ENCODE measurements at places on chromosomes 11 and 22. TPM values are rescaled to one million over a fixed set of nuclear protein-coding genes. Genes with fewer than 3 reads are reported as not detected.

DNA sequence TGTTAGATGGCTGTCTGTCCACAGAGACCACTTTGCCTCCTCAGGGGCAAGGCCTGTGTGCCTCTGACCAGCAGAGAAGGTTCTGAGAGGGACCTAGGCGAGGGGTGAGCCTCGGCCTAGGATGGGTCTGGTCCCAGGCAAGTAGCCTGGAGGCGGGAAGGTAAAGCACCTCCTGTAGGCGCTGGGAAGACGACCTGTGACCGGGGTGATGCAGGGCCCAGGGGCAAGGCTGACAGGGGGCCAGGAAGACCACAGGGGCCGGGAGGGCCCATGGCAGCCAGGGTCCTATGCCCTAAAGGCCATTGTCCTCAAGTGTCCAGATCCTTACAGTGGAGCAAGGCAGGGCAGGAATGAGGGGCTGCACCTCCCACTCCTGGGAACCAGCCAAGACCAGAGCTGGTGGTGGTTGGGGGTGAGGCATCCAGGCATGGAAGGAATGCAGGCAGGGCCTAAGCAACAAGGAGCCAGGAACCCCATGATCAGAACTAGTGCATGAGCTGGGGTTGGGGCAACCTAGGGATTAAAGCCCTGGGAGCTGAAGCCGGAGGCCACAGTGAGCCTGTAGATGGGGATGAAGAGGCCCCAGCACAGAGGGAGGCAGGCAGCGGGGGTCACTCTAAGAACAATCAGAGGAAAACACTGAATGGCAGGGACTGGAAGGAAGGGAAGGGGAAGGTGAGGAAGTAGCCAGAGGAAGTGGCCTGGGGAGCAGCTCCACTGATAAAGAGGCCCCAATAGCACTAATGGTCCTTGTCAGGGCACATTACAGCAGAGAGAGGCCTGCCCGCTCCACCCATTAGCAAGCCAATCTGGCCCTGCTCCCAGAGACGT is 32.9 kb upstream of the KLHL35 start:
- H3K4me3 ChIP-seq: no peak overlapping the region
- no peaks in the 10 kb centered on the region for H3K27me3 ChIP-seq
- peaks cover 22% of the 10 kb centered on the region for H3K4me1 ChIP-seq
- DNase-seq: peak; percentile 71
- no peaks in the 10 kb centered on the region for H3K36me3 ChIP-seq

DNA sequence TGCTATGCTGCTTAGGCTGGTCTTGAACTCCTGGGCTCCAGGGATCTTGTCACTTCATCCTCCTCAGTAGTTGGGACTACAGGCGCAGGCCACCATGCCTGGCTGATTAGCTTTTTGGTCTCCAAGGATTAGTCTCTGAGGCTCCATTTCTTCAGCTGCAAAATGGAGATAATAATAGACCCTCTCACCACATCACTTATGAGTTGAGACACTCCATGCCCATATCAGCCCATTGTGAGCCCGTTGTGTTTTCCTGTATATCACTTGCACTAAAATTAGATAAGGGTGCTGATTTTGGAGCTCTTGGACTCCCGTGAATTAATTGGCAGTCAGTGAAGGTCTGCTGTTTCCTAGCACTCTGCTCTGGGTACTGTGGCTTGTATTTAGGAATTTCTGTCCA is 36.0 kb downstream of the DEPDC5 start:
- H3K36me3 ChIP-seq: peaks cover 27% of the 10 kb centered on the region
- no peaks in the 10 kb centered on the region for H3K4me1 ChIP-seq
- H3K27me3 ChIP-seq: no peaks in the 10 kb centered on the region
- DNase-seq: no peak
- H3K4me3 ChIP-seq: no peak overlapping the region
- H3K27ac ChIP-seq: no peak overlapping the region

DNA sequence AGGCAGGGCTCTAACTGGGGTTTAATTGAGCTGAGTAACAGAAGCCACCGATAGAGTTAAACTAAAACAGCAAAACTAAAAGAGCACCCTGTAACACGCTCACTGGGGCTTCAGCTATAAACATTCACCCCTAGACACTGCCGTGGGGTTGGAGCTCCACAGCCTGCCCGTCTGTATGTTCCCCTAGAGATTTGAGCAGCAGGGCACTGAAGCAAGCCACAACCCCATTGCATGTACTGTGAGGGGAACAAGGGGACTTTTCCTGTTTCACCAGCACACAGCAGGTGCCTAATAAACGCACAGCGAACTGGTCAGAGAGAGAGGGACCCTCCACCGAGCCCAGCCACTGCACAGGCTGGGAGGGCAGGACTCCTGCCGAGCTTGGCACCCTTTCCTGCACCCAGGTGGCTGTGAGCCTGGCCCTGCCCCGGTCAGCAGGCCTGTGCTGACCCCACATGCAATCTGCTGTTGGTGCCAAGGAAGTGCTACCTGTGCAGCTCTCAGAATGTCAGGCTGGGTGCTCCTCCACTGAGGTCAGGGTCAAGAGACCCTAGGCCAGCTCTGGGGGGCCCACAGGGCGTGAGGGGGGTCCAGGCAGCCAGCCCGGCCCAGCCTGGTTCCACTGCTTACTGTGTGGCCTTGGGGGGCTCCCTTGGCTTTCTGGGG is 31.9 kb downstream of the RTN4R start:
- no peaks in the 10 kb centered on the region for H3K36me3 ChIP-seq
- H3K27me3 ChIP-seq: no peaks in the 10 kb centered on the region
- H3K4me1 ChIP-seq: peaks cover 3% of the 10 kb centered on the region
- no peak for DNase-seq

DNA sequence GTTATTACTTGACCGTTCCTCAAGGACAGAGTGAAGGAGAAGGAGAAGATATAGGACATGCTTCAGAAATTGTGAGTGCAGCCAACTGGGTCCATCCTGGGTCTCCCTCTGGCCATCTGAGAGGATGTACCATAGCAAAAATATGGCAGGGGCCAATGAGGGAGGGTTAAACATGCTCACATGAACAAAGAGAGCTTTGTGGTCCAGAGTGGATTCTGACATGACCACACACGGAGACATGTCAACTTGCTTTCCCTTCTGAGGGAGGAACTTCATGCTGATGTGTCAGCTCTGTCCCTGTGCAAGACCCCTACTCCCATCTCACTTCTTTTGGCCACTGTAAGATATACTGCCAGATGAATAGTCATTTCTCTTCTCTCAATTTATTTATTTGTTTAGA is 3.0 kb upstream of the UBASH3B start:
- H3K4me3 ChIP-seq: no peak overlapping the region
- no peaks in the 10 kb centered on the region for H3K36me3 ChIP-seq

- no peaks in the 10 kb centered on the region for H3K36me3 ChIP-seq
- no peak overlapping the region for H3K4me3 ChIP-seq
- DNase-seq: no peak
- H3K27ac ChIP-seq: no peak overlapping the region
- H3K4me1 ChIP-seq: peaks cover 10% of the 10 kb centered on the region
Measured at GRCh38 chr11:69828971-69829344, 9.7 kb upstream of the FGF3 start.

DNA sequence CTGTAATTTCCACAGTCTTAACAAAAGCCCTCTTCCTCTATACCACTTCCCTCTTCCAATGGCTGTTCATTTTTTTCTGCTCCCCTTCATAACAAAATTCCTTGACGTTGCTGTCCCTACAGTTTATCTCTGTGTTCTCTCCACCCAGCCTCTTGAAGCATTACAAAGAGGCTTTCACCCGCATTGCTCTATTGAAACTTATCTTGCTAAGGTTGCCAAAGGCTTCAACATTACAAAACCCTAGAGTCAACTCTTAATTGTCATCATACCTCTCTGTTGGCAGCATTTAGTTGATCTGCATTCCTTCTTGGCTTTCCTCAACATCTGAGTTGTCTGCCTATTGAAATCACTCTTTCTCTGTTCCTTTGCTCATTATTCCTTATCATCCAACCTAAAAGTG is 1055.7 kb downstream of the JRKL start:
- peaks cover 6% of the 10 kb centered on the region for H3K4me1 ChIP-seq
- H3K36me3 ChIP-seq: no peaks in the 10 kb centered on the region
- H3K27me3 ChIP-seq: no peaks in the 10 kb centered on the region
- H3K27ac ChIP-seq: no peak overlapping the region

GRCh38 chr11:104522650-104523049 is 358.7 kb upstream of the PDGFD start:
- H3K27me3 ChIP-seq: no peaks in the 10 kb centered on the region
- H3K36me3 ChIP-seq: no peaks in the 10 kb centered on the region
- H3K27ac ChIP-seq: no peak overlapping the region
- no peaks in the 10 kb centered on the region for H3K4me1 ChIP-seq
- H3K4me3 ChIP-seq: no peak overlapping the region

DNA sequence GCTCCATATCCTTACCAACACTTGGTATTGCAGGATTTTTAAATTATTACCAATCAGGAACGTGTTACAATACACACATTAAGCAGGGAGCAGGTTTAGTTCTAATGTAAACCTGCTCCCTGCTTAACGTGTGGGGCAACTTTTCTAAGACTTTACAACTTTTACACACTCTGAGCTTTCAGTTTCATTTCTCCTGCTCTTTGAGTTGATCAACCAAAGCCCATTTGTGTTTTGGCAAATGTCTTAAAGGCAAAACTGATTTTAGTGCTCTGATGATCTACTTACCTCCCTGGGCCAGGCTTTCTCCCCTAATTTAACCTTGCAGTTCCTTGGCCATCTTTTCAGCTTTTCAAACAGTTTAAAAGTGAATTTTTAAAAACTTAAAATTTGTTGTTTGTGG is 70.9 kb downstream of the ZBTB44 start:
- no peak overlapping the region for H3K4me3 ChIP-seq
- no peak for DNase-seq
- H3K27ac ChIP-seq: no peak overlapping the region
- peaks cover 8% of the 10 kb centered on the region for H3K36me3 ChIP-seq

DNA sequence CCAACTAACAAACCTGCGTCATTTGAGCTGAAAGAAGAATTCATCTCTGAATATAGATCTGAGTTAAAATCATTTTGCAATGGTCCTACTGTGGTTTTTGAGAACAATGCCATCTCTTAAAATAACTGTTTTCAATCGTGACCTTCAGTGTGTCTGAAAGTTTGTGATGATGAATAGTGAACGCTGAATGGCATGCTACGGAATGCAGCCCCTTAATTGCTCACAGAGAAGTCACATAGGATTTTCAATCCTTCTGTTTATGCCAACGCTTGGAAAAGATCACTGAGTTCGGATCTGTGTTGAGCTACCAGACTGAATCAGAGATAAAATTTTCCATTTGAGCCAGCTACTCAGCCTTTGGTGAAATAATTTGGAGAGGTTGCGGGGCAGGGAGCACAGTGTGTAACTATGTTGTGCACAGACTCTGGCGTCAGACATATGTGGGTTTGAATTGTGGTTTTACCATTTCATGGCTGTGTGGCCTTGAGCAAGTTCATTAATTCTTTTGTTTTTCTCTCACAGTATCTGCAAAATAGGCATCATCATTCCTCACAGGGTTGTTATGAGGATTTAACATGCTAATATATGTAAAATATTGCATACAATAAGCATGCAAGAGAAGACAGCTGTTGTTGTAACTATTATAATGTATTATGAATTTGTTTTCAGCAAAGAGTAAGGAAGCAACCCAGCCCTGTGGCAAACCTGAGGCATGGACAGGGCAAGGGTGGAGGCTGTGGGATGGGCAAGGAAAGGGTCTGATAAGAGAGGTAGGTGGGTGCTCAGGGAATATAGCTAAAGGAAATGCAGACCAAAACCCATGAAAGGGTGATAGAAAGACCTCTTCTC is 679.9 kb downstream of the KCNA4 start:
- no peak overlapping the region for H3K27ac ChIP-seq
- no peaks in the 10 kb centered on the region for H3K4me1 ChIP-seq
- no peaks in the 10 kb centered on the region for H3K36me3 ChIP-seq
- peaks cover 10% of the 10 kb centered on the region for H3K27me3 ChIP-seq
- H3K4me3 ChIP-seq: no peak overlapping the region

GRCh38 chr11:69240332-69241074 is 53.5 kb upstream of the MYEOV start:
- no peak overlapping the region for H3K27ac ChIP-seq
- DNase-seq: peak; percentile 77
- no peaks in the 10 kb centered on the region for H3K36me3 ChIP-seq
- H3K4me1 ChIP-seq: no peaks in the 10 kb centered on the region
- H3K4me3 ChIP-seq: no peak overlapping the region
- H3K27me3 ChIP-seq: no peaks in the 10 kb centered on the region

DNA sequence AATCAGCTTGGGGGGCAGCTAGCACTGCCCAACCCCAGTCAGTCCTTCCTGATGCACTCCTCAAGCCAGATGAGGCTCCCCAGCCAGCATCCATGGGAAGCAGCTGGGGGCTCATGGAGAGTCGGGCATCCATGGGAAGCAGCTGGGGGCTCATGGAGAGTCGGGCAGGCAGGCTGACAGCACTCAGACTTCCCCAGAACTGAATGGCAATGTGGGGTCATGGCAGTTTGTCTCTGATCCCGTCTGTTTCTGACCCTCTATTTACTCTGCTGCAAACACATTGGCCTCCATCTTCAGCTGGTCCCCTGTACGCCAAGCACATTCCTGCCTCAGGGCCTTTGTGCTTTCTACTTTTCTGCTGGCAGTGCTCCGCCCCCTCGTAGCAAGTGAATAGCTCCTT is 314.8 kb downstream of the NTM start:
- H3K27ac ChIP-seq: no peak overlapping the region
- no peak overlapping the region for H3K4me3 ChIP-seq
- DNase-seq: peak; percentile 41
- no peaks in the 10 kb centered on the region for H3K36me3 ChIP-seq
- peaks cover 12% of the 10 kb centered on the region for H3K4me1 ChIP-seq

GRCh38 chr11:60951904-60952741 is at the start of gene SLC15A3:
Gene SLC15A3, minus strand, starts transcription at chr11:60952176. Its CDS starts 625 bp downstream, at chr11:60951551.
- no peak within 1 kb of the TSS for H3K27ac ChIP-seq
- H3K27me3 ChIP-seq: peaks cover 53% of the 10 kb centered on the region
- no peaks in the 10 kb centered on the region for H3K4me1 ChIP-seq
- DNase-seq: peak; percentile 83

- H3K4me1 ChIP-seq: no peaks in the 10 kb centered on the region
- H3K36me3 ChIP-seq: no peaks in the 10 kb centered on the region
- no peak overlapping the region for H3K27ac ChIP-seq
- no peaks in the 10 kb centered on the region for H3K27me3 ChIP-seq
- no peak for DNase-seq
- H3K4me3 ChIP-seq: no peak overlapping the region
Measured at GRCh38 chr11:93512073-93512475, 31.1 kb downstream of the SMCO4 start.

Gene KDM4E
- not detected for total RNA-seq

Gene OR52H1
- total RNA-seq: not detected

Gene TMA7B
- not detected for total RNA-seq

Gene HBB
- not detected for total RNA-seq

Gene ATL3
- 40.3 TPM for total RNA-seq

Gene PDGFD
- total RNA-seq: 3.3 TPM

Measured in endodermal cell (in vitro differentiated cells).